ENCODE measurements at places on chromosomes 3 and 15. TPM values are rescaled to one million over a fixed set of nuclear protein-coding genes. Genes with fewer than 3 reads are reported as not detected.

PLS1 gene
- 418 TPM for total RNA-seq

TGM5 gene
- not detected for total RNA-seq

OR4M2 gene
- not detected for total RNA-seq

CYP8B1 gene
- 0.20 TPM for total RNA-seq

CCR9 gene
- total RNA-seq: not detected

IMPG2 gene
- not detected for total RNA-seq

WDR72 gene
- total RNA-seq: 0.08 TPM

RARRES1 gene
- 30.6 TPM for total RNA-seq

GRAMD2A gene
- 2.3 TPM for total RNA-seq

C2CD4B gene
- total RNA-seq: 5.4 TPM

LMLN gene
- 5.0 TPM for total RNA-seq

DPPA2 gene
- total RNA-seq: not detected

CATSPER2 gene
- total RNA-seq: 3.6 TPM

HRG gene
- 0.25 TPM for total RNA-seq

PIK3CB gene
- total RNA-seq: 51.5 TPM

DNA sequence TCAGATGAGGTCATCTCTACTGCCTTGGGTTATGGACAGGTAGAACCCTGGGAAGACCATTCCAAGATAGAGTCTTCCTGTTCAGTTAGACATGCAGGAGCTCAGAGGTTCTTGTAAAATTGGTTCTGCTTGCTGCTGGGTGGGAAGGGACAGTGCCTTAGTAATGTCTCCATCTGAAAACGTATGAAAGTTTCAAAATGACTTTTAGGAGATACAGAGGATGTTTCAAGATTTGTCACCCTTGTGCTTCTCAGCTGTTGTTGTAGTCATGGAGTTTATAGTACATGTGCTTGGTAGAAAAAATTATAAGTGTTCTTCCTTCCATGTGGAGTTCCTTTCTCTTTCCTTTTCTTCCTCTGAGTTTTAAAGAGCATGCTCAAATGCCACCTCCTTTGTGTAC is 885.2 kb upstream of the CFAP20DC start:
- no peaks in the 10 kb centered on the region for H3K27me3 ChIP-seq
- H3K4me3 ChIP-seq: no peak overlapping the region
- H3K36me3 ChIP-seq: no peaks in the 10 kb centered on the region
- DNase-seq: no peak
- H3K27ac ChIP-seq: no peak overlapping the region

DNA sequence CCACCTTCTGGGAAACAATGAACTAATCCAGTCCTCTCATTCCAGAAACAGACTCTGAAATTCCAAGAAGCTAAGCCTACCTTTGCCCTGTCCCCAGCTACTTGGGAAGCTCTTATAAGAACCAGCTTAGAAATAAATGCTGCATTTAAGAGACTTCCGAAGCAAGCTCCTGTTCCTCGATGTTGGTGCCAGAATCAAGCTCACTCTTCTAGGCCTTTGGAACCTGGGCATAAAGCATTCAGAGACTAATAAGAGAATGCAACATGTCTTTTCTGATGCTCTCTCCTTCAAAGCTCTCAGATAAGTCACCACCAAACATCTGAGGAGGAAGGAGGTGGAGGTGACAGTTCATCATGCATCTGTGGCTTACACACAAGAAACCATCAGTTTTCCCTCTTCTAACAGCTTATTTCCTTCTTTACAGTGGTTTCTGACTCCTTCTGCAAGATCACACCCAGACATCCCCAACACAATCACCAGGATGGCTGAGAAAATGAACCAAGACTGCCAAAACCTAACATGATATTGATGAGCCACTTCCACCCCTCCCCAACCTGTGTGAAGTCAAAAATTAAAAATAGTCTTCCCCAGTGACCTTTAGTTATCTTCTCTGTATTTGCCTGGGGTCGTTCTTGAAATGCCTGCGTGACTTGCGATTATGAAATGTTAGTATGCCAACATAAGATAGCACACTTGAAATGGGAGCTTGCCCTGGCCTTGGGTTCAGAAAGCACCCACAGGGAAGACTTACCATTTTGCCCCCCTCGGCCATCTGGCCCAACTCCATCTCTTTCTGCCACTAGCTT is 11.5 kb downstream of the ARHGEF3 start:
- no peaks in the 10 kb centered on the region for H3K4me1 ChIP-seq
- no peaks in the 10 kb centered on the region for H3K36me3 ChIP-seq

GRCh38 chr3:155210736-155211135 is 82.7 kb downstream of the STRIT1 start:
- no peaks in the 10 kb centered on the region for H3K36me3 ChIP-seq
- H3K27ac ChIP-seq: no peak overlapping the region
- H3K4me3 ChIP-seq: no peak overlapping the region
- no peak for DNase-seq

DNA sequence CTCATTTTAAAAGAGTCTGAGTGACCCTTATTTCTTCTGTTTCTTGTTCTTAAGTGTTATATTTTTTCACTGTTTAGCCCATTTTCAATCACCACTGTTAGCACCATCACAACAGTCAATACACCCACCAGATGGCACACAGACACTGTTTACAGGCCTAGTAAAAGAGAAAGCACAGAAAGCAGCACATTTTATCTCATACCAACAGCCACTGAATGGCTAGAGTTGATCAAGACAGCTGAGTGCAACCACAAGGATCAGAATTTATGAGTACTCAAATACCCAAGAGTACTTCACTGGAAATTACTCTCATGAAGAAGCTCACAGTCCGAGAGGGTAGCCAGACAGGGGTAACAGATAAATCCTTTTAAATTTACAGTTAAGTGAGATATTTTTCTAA is 127.0 kb downstream of the TFDP2 start:
- H3K4me3 ChIP-seq: no peak overlapping the region
- DNase-seq: no peak
- no peaks in the 10 kb centered on the region for H3K36me3 ChIP-seq
- no peak overlapping the region for H3K27ac ChIP-seq

GRCh38 chr15:88657326-88658069 is 18.7 kb downstream of the ISG20 start:
- no peak overlapping the region for H3K27ac ChIP-seq
- H3K36me3 ChIP-seq: no peaks in the 10 kb centered on the region
- no peaks in the 10 kb centered on the region for H3K4me1 ChIP-seq
- H3K4me3 ChIP-seq: no peak overlapping the region
- no peaks in the 10 kb centered on the region for H3K27me3 ChIP-seq
- DNase-seq: no peak

GRCh38 chr3:100256731-100257151 is 4.1 kb upstream of the TBC1D23 start:
- H3K27me3 ChIP-seq: no peaks in the 10 kb centered on the region
- no peaks in the 10 kb centered on the region for H3K36me3 ChIP-seq
- peaks cover 4% of the 10 kb centered on the region for H3K4me1 ChIP-seq
- DNase-seq: no peak
- H3K27ac ChIP-seq: no peak overlapping the region

- no peak overlapping the region for H3K4me3 ChIP-seq
- no peaks in the 10 kb centered on the region for H3K4me1 ChIP-seq
- no peak for DNase-seq
- H3K36me3 ChIP-seq: peaks cover 9% of the 10 kb centered on the region
- H3K27ac ChIP-seq: no peak overlapping the region
- no peaks in the 10 kb centered on the region for H3K27me3 ChIP-seq
Observed at GRCh38 chr15:40744815-40745152, 10.3 kb downstream of the RMDN3 start.

DNA sequence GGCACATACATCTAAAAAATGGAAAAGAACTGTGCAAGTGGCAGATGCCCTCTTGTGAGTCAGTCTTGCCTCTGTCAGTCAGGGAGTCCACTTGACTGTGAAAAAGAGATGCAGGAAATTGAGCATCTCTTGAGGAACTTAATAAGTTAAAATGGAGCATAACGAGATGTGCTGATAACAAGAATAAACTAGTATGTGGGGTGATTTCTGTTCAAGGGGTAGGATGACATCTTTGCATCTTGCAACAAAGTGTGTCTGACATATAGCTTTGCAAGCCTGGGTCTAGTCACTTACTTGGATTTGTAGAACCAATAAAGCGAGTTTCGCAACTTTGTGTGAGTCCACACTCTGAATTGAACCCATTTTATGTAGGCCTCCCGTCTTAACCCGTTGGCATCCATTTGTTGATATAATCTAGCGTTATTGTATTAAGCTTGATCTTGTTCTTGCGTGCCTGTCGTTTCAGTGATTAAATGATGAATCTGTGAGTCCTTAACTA is 2.2 kb downstream of the USP3 start:
- H3K27me3 ChIP-seq: no peaks in the 10 kb centered on the region
- DNase-seq: peak; percentile 58
- peak overlapping the region; percentile 73 for H3K4me3 ChIP-seq
- peaks cover 22% of the 10 kb centered on the region for H3K4me1 ChIP-seq
- H3K36me3 ChIP-seq: no peaks in the 10 kb centered on the region

GRCh38 chr3:14472471-14473351 is 67.4 kb downstream of the GRIP2 start:
- no peaks in the 10 kb centered on the region for H3K4me1 ChIP-seq
- DNase-seq: peak; percentile 29
- H3K4me3 ChIP-seq: no peak overlapping the region
- no peaks in the 10 kb centered on the region for H3K27me3 ChIP-seq

DNA sequence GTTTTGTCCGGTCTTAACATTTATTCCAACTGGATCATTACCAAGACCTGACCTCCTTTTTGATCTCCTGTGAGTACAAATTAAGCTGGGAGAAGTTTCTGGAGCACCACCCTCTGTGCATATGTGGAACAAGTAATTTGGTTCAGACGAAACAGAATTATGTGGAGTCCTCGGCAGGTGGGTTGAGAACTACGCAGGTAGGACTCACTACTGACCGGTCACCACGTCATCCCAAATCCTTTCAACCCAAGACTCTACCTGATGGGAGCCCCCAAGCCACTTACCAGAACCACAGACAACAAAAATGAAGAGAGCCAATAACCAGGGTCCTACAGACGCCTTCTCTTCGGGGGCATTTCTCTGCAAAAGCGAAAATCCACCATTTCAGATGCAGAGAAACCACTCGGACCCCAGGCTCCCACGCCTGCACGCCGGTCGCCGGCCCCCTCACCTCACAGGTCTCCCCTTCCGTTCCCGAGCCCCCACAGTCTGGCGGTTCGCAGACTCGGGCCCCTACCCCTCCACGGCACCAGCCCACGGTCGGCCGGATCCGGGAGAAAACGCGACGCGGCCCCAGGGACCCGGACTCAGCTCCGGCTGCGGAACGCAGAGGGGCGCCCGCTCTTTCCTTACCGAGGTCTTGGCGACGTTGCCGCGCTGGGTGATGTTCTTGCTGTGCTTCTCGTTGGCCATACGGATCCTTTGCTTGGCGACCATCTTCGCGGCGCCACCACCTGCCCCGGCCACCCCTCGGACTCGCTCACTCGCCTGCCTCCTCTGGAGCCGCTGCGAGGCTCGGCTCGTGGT is 674 bp downstream of the SERP1 start:
- H3K4me1 ChIP-seq: no peaks in the 10 kb centered on the region
- H3K27me3 ChIP-seq: no peaks in the 10 kb centered on the region
- peak; percentile 56 for DNase-seq
- no peaks in the 10 kb centered on the region for H3K36me3 ChIP-seq
- H3K4me3 ChIP-seq: peak overlapping the region; percentile 87
- peak overlapping the region; percentile 99 for H3K27ac ChIP-seq

- H3K4me1 ChIP-seq: no peaks in the 10 kb centered on the region
- no peak overlapping the region for H3K4me3 ChIP-seq
- DNase-seq: no peak
- H3K36me3 ChIP-seq: no peaks in the 10 kb centered on the region
- H3K27me3 ChIP-seq: no peaks in the 10 kb centered on the region
Observed at GRCh38 chr3:97992547-97993173, 20.4 kb upstream of the RIOX2 start.

GRCh38 chr3:172564499-172564898 is 41.3 kb upstream of the TNFSF10 start:
- no peaks in the 10 kb centered on the region for H3K27me3 ChIP-seq
- no peak overlapping the region for H3K4me3 ChIP-seq
- H3K4me1 ChIP-seq: peaks cover 3% of the 10 kb centered on the region
- no peaks in the 10 kb centered on the region for H3K36me3 ChIP-seq
- no peak overlapping the region for H3K27ac ChIP-seq

DNA sequence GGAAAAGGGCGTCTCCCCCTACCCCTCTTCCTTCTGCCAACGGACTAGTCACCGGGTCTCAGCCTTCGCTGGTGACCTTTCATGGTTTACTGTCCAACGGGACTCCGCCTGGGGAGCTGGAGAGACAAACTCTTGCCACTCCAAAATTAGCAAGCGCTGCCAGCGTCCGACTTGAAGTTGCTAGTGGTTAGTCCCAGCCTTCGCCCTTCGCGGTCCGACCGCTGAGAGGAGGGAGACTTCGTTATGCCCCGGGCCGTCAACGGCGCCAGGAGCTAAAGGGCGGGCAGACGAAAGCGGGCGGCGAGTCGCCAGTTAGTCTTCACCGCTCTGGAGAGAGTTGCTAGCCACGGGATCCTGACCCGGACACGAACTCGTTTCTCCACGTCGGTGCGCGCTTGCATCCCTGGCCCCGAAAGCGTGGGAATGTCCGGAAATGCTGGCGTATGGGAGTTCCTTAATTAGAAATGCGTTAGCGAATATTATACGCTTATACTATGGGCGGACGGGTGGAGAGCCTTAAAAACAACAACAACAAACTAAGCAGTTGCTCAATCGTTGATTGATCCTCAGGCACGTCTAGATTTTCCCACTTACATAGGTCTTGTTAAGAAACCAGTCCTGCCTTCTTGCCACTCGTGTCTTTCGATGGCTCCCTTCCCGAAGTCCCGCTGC is 716 bp downstream of the SMC4 start:
- no peaks in the 10 kb centered on the region for H3K36me3 ChIP-seq
- H3K27ac ChIP-seq: peak overlapping the region; percentile 87
- no peaks in the 10 kb centered on the region for H3K4me1 ChIP-seq
- H3K27me3 ChIP-seq: no peaks in the 10 kb centered on the region

DNA sequence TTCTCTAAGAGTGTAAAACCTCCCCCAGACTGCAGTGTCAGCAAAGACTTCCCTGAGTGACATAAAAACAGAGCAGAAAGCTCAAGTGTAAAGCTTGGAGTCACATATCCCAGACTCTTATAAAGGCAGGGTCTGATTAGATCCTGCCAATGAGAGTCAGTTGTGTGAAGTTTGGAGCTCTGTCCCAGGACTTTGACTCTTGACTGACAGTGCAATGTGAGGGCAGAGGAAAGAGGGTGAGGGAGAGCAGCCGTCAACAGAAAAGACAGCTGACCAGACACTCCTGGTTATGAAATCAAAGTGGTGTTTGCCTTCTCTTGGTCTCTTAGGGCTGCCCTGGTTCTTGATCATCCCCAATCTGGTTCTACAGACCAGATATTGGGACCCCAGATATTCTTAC is 393.2 kb downstream of the ERC2 start:
- H3K4me1 ChIP-seq: no peaks in the 10 kb centered on the region
- no peaks in the 10 kb centered on the region for H3K36me3 ChIP-seq
- no peak overlapping the region for H3K27ac ChIP-seq
- no peak overlapping the region for H3K4me3 ChIP-seq

DNA sequence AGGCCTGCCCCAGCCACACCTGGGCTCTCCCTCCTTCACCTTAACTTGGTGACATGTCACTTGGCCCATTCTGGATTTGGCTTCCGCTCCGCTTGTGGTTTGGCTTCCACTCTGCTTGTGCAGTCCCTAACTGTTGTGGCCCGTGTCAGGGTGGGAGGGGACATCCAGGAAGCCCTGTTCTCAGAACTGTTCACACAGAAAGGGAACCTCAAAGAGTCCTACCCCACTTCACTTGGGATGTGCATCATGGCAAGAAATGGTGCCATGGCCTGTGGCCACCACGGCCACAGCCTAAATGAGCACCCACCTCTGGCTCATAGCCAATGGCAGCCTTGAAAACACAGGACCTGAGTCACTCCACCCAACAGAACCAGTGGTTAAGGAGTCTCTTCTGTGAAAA is 63.4 kb downstream of the CYP19A1 start:
- H3K27ac ChIP-seq: no peak overlapping the region
- DNase-seq: no peak
- H3K27me3 ChIP-seq: no peaks in the 10 kb centered on the region
- H3K4me1 ChIP-seq: no peaks in the 10 kb centered on the region
- H3K36me3 ChIP-seq: no peaks in the 10 kb centered on the region
